ENCODE measurements at places on chromosomes 2 and 18.

- no peak for DNase-seq
Measured at GRCh38 chr18:31555971-31556747, 35.5 kb upstream of the TTR start.

DNA sequence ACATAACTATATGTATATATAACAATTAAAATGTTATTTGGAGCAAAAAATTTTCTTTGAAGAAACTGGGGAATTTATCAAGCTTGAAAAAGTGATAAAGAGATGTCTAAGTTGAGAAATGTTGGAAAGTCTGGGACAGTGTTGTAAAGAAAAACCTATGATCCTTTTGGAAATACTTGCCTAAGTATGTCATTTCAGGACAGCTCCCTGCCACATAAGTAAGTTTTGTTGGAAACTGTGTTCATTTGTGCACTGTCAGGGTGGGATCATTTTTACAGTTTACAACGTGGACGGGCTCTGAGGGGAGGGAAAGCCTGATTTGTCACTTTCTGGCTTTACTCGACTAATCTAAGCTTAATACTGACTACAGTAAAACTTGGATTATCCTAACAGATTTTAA is 10.4 kb upstream of the COL3A1 start:
- no peak for DNase-seq

DNA sequence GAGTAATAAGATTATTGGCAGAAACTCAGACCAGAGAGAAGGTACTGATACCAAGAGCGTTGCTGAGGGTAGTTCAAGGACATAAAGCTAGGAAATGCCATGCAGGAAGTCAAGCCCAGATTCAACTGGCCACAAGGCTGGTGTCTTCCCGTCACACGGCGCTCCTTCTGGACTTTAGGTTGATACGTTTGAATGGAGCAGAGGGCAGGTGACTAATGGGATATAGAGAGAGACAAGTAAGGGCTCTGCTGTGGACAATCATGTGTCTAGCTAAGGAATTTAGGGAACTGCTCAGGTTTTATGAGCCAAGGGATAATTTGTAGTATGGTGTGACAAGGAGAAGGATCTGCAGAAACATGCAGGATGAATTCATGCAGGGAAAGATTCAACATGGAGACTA is 83.9 kb upstream of the MC2R start:
- no peak for DNase-seq

DNA sequence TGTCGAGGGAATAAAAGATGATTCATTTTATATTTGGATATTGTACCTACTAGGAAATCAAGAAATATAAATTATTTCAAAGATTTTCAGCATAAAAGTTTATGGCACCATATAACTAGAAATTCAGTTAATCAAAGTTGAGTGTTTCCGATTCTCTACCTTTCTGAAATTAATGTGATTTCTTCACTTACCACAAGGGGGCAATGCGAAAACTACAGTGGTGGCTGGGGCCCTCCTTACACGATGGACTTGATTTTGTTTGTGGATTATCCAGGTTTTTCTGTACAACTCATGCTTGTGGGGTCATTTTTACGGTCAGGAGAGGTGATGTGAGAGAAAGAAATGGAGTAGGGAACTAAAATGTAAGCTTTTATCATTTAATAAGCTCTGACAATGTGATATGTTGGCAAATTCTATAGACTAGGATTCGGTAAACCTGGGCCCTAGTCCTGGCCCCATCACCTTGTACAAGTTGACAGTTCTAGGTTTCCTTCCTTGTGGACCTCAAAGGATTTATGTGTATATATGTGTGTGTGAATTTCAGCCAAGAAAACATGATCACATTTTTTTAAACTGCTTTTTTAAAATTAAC is 47.6 kb downstream of the G6PC2 start:
- no peak for DNase-seq

DNA sequence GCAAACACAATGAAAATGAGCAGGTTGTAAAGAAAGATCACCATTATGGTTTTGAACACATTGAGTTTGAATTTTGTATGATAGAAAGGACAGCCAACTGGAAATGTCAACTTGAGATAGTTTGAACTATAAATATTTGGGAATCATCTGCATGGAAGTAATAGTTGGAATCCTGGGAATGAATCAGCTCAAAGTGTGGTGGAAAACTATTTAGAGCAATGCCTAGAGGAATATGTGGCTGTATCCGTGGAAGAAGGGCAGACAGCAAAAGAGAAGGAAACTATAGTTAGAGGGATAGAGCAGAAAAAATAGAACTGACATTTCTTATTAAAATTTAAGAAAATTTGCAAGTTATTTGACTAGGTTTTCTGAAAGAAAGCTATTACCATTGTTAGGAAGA is 112.5 kb upstream of the OTX1 start:
- DNase-seq = no peak

- DNase-seq = no peak
Measured at GRCh38 chr2:45043174-45043573, 33.9 kb upstream of the SIX2 start.

- DNase-seq = no peak
Measured at GRCh38 chr2:30761226-30761625, 46.0 kb downstream of the CAPN13 start.

- no peak for DNase-seq
Measured at GRCh38 chr2:42107249-42108042, 59.6 kb downstream of the PKDCC start.

GRCh38 chr2:127160676-127161075 is 53.7 kb upstream of the BIN1 start:
- no peak for DNase-seq

DNA sequence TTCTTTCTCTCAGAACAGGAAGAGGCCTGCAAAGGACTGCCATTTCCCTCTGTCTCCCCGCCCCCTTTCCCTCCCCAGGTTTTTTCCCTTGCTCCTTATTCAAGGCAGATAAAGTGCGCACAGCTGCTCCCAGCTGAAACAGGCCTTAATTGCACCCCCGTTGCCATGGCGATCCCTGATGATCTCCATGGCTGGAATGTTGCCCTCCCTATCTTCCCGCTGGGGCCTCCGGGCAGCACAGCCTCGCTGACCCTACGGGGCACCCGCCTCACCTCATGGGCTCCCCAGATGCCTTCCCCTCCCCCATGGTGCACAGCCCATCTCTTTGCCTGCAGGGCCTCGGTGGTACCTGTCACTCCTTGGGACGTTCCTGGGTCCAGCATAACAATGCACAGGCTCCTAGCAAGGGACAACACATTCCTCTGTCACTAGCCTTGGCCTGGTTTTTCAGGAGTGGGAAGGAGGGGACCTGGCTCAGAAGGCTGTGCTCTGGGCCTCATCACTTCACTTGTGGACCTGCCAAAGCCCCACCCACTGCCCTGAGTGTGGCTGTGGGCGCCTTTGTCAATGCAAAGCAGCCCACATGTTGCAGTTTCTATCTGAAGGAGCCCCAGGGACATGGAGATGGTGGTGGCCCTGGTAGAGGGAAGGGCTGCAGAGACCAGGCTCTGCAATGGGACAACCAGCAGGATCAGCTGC is 115.0 kb downstream of the CELF4 start:
- DNase-seq = no peak

DNA sequence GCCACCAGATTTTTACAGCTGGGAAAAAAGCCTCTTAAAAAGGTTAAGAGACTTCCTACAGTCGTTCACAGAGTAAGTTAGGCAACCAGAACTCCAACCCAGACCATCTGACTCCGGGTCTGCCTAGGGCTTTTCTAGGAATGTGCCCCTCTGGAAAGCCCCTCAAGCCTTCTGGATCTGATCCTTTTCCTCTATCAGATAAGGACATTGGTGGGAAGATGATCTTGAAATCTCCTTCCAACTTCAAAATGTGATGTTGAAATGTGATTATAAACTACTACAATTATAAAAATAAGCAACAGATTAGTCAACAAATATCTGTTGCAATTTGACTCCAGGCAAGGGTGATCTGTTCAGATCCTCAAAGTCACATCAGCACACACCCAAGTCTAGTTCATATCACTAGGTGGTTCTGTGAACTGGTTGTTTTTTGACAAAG is 270.4 kb downstream of the ARHGAP15 start:
- DNase-seq = no peak

GRCh38 chr2:204250692-204251091 is 294.6 kb upstream of the PARD3B start:
- no peak for DNase-seq

DNA sequence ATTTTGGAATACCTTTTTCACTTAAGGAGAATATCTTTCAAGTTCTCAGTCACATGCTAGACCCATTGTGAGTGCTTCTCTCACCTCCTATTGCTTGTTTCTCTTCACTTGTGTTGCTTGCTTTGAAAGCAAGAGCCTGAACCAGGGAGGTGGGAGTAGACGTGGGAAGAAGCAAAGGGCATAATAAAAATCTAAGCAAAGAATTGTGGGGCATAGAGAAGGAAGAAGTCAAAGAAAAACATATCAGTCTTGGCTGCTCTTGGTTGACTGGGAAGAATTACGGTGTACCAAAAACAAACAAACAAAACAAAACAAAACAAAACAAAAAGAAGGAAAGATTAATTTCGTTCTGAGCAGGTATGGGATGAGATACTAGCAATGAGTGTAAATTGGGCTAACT is 48.9 kb upstream of the ACVR1 start:
- DNase-seq = no peak

DNA sequence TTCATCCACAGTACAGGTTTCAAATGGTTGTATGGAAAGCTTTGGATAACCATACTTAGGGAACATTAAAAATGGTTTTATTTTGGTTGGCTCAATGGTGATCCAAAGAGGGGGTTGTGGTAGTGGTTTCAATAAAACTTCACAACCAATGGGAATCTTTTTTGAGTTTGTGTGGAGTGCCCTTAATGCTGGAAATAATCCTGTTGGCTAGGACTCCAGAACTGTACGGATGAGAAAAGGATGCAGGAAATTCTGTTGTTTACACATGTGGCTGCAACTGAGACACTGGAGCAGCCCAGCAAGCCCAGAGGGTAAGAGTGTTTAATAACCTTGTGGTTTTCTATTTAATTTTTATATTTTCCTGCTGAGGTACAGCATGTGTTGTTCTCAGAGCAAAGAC is at the start of gene CCDC102B:
Gene CCDC102B, plus strand, starts transcription at position 210 of the 400 bp plus-strand sequence. CDS start 38,684 bp downstream, outside the sequence.
- no peak for DNase-seq

DNA sequence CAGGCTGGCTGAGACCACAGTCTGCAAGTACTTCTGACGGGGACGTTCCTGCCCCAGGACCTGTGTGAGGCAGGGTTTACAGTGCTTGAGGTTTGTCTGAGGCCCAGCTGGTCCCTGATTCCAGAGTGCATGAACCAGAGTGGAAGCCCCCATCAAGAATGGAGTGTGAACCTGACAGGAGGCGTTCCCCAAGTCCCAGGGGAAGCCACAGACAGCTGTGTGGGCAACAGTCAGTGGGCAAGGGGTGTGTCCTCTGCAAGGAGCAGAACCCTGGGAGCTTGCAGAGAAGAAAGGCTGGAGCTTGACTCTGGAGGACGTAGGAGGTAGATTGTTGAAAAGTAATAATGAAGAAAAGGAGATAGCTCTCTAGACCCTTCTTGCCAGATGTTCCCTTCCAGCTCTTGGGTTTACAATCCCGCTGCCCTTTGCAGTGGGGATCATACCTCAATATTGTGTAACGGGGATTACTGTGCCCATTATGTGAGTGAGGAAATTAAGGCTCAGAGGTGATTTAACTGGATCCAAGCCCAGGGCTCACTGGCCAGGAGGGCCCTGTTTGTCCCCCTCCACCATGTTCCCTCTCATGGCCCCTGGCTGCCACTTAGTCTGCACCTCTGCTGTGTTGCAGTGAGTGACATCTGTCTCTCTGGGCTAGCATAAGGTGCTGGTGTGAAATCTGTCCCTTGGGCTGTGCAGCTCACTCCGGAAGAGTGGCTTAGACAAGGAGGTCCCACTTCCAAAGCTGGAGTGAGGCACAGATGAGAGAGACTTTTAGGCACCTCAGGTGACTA is 6.2 kb downstream of the DBI start:
- no peak for DNase-seq

Measured in NCI-H1436 treated with DMSO at 0.1 percent for 48 hours (cell line).